ENCODE measurements at places on chromosomes 12 and 14.

DNA sequence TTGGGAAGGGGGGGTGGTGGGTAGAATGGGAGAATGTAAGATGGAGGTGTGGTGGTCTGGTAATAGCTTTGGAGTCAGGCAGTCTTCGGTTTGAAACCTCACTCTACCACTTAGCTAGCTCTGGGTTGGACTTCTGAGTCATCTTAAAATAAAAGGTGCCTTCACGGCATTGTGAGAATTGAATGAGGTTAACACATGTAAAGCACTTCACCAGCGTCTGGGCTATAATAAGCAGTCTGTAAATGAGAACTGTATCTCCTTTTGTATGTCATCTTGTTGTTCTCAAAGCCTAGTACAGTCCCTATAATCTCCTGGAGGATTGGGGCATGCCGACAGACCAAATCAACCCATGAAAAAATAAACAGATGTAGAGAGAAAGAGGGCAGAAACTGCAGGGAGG lies 11.2 kb downstream of the C2CD5 start:
- no peak for ATAC-seq

DNA sequence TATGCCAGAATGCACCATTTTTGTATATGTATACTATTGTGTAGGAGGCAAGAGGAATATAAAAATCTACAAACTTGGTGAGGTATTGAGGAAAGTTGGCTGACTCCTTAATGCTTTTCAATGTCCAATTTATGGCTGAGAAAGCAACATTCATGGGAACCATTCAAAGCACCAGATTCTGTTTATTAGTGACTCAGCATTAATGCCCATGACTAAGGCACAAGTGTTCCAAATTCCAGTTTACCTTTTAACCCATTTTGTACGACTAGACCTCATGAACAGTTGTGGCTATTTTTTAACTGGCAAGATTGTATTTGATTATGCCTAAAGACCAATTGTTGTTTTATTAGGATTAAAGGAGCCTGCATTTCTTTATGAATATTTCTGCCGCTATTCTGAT lies 375.4 kb upstream of the ATP2B1 start:
- ATAC-seq = no peak

GRCh38 chr14:25381498-25381897 lies 331.6 kb upstream of the STXBP6 start:
- no peak for ATAC-seq

GRCh38 chr12:55706568-55707218 lies 1.0 kb downstream of the ITGA7 start:
- ATAC-seq = no peak

GRCh38 chr14:50821510-50822464 lies 9.2 kb downstream of the NIN start:
- no peak for ATAC-seq

GRCh38 chr14:83975841-83976770 lies 1553.8 kb upstream of the FLRT2 start:
- no peak for ATAC-seq

DNA sequence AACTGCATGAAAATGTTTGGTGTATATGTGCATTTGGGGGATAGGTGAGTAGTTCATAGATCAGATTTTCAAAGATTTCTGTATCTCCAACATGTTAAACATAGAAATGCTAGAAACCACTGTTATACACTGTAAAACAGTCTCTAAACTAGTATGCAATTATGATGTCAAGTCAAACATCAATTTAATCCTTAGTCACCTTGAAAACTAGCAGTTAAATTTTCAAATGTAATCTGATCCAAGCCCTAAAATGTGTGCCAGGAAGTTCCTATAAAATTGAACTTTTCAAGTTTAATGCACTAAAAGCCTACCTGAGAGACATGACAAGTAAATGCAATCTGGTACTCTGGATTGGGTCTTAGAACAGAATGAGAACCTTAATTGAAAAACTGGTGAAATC lies 14.5 kb downstream of the SLC35F4 start:
- no peak for ATAC-seq

DNA sequence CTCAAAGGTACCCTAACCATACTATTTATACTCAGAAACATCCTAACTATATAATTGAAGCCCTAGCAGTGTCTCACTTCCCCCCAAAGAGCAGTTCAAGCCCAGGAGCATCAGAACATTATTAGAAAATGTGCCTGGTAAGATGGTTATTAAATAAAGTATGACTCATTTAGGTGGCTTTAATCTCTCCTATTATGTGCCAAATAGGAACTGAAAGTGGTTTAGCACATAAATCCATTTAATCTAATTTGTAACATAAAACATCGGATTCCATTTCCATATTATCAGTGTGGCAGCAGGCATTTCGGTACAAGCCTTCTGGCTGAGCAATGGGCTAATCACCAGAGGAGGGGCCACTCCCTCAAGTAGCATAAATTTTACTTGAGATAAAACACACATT lies 395.2 kb upstream of the TMTC1 start:
- ATAC-seq = no peak

- no peak for ATAC-seq
These were observed 52.2 kb upstream of the ANO2 start for GRCh38 chr12:5997260-5997659.

DNA sequence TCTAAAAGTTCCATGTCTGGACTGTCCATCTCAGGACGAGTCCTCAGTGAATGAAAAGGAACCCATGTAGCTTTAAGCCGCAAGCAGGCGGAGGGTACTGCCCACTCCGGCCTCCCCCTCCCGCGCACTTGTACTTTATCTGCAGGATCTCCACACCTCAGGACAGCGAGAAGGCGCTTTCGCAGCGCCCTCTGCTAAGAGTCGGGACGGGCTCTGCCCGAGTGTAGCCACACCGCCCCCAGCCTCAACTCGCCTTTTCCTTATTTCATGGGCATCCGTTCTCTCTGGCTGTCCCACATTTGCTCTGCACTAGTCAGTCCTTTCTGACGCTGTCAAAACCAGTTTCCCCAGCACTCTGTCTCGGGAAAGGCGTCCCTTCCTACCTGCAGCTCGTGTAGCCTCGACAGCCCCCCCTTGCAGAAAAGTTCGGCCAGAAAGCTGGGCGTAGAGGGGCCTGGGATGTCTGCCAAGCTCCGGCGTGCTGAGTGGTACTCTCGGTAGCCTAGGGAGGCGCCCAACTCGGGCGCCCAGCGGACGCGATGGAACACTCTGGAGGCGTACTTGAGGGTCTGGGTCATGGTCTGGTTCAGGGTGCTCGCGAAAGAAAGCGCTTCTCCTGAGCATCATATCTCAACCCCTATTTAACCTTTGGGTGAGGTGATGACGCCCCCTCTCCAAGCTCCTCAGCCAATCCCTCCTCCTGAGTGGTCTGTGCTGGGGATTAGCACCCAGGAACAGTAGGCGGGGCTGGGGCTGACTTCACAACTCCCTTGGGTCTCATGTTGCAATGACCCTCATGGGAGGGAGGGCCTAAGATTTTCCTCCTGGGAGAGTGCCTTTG lies at the start of gene CYP27B1:
Gene CYP27B1 (minus strand): TSS at position 615 of the 841 bp plus-strand sequence. CDS start 37 bp downstream, at position 578.
- ATAC-seq = no peak

DNA sequence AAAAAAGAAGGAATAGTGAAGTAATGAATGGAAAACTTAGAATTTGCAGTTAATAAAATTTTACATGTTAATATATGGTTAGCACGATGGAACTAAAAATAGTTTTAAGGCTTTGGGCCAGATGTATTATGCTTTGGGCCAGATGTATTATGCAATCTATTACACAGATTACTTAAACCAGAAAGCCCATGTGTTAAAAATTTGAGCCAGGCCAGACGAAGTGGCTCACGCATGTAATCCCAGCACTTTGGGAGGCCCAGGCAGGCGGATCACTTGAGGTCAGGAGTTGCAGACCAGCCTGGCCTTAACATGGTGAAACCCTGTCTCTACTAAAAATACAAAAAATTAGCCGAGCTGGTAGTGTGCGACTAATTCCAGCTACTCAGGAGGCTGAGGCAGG lies 17.2 kb downstream of the IFT81 start:
- ATAC-seq = no peak

GRCh38 chr14:105136401-105137322 lies 31.9 kb downstream of the JAG2 start:
- ATAC-seq = no peak

DNA sequence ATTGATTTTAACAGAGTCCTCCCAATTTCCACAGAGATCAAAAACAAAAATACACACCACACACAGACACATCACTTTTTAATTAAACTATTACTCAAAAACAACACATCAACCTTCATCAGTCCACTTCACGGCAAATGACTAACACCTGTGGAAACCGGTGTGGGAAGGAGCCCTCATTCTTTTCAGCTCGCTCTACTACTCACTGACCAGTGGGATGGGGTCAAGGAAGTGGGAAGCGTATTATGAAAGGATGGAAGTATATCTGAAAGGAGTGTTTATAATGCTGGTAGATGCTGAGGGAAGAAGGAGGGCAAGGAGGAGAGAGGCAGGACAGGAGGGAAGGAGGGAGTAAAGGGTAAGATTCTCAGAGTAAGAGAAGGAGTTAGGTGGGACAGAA lies 156.5 kb downstream of the EPS8 start:
- ATAC-seq = no peak

DNA sequence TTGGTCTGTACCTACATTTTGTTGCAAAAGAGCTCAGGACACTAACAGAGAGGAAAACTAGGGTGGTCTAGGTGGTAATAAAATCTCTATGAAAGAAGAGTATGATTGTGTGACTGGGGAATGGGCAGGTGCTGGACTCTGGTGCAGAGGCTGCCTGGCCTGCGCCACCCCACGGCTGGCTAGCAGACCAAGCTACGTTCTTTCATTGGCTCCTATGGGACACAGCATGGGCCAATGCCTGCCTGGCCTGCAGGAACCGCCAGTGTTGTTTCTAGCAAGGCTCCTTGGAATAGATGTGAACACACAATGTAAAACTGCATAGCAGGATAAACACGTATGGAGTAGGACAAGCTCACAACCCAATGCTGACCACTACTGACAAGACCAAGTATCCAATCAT lies 51.7 kb upstream of the CORO1C start:
- no peak for ATAC-seq

DNA sequence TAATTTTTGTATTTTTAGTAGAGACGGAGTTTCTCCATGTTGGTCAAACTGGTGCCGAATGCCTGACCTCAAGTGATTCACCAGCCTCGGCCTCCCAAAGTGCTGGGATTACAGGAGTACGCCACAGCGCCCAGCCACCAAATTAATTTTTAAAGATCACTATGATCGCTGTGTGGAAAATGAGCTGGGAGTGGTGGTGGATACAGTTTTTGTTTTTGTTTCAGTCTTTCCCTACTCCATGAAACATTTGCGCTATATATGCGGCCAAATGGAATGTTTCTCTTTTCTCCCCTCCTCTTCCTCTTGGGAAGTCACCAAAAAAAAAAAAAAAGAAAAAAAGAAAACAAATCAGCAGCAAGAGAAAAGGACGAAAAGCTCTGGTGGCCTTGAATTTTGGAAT lies 20.8 kb upstream of the P2RX4 start:
- no peak for ATAC-seq

DNA sequence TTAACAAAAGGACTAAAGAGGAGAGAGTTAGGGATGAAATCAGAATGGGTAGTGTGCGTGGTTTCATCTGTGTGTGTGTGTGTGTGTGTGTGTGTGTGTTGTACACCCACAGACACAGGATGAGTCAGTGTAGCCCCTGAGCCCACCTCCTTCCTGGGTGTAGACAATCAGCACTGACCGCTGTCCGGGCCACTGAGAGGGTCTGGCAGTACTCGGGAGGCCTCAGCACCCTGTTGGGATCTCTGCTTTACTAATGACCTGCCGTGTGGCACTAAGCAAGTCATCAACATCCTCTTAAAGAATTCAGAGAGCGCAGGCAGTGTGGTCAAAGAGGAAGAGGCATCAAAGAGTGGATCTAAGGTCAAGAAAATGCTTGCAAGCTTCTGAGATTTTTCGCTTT lies 112.6 kb downstream of the PRMT8 start:
- no peak for ATAC-seq

DNA sequence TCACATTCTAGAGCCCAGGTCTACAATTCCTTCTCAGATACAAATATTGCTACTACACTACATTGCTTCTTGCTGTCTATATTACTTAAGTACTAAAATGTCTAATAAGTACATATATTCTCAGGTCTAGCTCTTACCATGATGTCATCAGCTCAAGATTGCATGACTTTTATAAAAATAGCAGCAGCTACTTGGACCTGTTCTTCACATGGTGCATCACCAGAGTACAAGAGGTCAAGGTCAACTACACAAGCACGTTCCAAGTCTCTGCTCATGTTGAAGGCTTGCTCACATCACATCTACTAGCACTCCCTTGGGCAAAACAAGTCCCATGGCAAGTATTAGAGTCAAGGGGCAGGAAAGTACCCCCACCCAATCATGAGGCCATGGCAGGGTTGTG lies 465.6 kb downstream of the MED13L start:
- ATAC-seq = no peak

GRCh38 chr12:30187426-30187825 lies 403.7 kb upstream of the TMTC1 start:
- no peak for ATAC-seq

GRCh38 chr14:50260511-50260910 lies 29.1 kb upstream of the SOS2 start:
- no peak for ATAC-seq

Measured in activated CD4-positive, CD25-positive, alpha-beta regulatory T cell treated with anti-CD3 and anti-CD28 coated beads, Interleukin-2, amount 50 U/mL, for 24 hours (primary cell).